ENCODE measurements at places on chromosomes 5 and 9.

DNA sequence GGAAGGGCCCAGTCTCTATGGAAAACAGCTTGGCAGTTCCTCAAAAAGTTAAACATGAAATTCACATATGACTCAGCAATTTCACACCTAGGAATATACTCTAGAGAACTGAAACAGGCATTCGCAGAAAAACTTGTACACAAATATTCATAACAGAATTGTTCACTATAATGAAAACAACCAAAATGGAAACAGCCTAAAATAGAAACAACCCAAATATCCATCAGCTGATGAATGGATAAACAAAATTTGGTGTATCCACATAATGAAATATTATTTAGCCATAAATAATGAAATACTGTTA lies 4.8 kb upstream of the GPR150 start:
- no peak for DNase-seq

DNA sequence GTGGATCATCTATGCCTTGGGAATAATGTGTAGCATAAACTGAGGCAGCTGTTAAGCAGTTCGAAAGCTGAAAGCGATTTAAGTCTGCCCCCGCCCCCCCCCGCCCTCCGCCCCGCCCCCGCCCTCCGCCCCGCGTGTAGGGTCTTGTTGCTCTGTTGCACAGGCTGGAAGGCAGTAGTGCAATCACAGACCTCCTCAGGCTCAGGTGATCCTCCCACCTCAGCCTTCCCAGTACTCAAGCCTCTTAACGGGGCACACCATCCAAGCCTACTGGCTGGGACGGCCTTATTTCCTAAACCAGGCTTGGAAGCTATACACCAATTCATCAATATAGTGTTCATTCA lies 945 bp downstream of the ANKDD1B start:
- DNase-seq: no peak

GRCh38 chr5:154345255-154345952 lies 100.4 kb upstream of the SAP30L start:
- no peak for DNase-seq

GRCh38 chr9:136955943-136956335 lies 3.9 kb downstream of the LCN12 start:
- no peak for DNase-seq

DNA sequence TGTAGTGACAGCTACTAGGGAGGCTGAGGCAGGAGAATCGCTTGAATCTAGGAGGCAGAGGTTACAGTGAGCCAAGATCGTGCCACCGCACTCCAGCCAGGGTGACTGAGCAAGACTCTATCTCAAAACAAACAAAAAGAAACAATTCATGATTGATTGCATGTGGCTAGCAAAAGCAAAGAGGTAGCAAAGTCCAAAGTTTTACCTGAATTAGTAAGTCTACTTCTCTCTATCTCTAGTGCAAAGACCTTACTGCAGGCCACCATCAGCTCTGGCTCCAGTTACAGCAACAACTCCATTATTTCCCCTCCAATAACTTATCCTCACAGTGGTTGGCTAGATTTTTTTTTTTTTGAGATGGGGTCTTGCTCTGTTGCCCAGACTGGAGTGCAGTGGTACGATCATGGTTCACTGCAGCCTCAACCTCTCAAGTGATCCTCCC lies 6.2 kb upstream of the SAR1B start:
- DNase-seq: no peak

- DNase-seq: no peak
These were observed 1.6 kb upstream of the ASPN start for GRCh38 chr9:92483627-92484545.

DNA sequence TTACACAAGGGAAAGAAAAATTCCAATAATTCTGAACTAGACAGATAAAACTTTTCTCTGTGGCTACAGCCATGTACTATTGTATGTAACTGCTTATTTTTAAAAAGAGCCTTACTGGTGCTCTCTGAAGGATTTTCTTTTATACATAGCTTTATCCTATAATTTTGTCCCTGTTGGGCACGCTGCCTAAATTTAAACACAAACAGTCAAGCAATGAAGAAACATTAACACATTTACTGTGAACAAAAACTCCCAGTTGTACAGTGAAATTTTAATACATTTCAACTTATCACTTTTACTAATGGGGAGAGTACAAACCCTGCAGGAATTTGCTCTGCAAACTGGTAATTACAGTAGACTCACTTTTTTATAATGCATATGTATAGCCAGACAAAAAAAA lies 273.3 kb downstream of the BNC2 start:
- DNase-seq: no peak

GRCh38 chr9:71795097-71795813 lies 26.9 kb upstream of the CEMIP2 start:
- DNase-seq: no peak

- no peak for DNase-seq
These were observed 184.6 kb upstream of the MAP1B start for GRCh38 chr5:71922584-71923106.

- DNase-seq: no peak
These were observed 11.4 kb upstream of the ZDHHC12 start for GRCh38 chr9:128735373-128735772.

- no peak for DNase-seq
These were observed 45.5 kb downstream of the RFX3 start for GRCh38 chr9:3480353-3480655.

DNA sequence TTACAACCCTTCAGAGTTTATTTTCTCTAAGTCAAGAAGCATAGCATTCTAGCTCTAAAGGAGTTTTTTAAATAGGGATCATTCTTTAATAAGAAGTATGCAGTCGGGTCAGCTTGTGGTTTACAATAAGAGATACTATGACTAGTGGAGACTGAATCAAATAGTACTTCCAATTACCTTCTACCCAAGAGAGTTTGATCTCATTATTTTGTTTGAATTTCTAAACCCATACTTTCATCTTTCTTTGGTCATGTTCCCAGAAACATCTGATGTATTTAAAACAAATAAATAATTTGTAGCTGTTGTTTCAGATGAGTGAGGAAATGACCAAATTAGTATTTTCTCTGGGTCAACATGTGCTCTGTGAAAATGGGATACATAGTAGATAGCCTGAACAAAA lies 160.2 kb upstream of the CDH6 start:
- no peak for DNase-seq

- DNase-seq: no peak
These were observed 6.4 kb downstream of the PRKAA1 start for GRCh38 chr5:40791715-40792139.

- DNase-seq: no peak
These were observed 41.5 kb downstream of the DCP2 start for GRCh38 chr5:113017881-113018635.

- no peak for DNase-seq
These were observed 52.1 kb downstream of the EPB41L4A start for GRCh38 chr5:112366987-112367386.

DNA sequence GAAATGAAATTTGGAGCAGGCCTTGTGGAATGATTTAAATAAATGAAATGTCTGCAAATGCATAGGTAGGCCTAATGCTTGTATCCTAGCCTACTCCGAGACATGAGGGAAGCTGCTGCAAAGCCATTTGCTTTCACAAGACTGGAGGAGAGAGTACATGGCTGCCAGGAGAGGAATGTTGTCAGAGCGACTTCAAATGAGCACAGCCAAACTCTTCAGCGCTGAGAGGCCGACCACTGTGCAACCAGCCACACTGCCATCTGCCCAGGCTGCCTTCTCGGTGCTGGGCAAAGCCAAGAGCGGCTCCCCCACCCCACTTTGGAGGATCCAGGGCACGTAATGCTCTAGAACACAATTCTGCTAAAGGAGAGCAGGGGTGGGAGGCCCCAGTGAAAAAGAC lies 122.6 kb downstream of the RASEF start:
- no peak for DNase-seq

DNA sequence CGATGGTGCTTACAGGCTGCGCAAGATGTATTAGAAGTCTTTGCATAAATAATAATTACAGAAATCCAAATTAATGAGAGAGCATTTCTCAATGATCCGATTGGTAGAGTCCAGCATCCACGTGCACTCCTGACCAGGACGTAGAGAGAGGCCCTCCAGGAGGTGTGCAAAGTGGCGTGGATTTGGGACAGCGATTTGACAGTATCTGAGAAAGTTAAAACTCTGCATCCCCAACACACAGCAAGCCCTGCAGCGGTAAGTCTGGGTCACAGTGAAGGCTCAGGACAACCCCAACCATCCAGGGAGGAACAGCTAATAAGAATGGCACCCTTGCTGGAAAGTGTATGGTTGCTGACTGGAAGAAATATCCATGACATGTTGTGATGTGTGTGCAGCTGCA lies 180.2 kb downstream of the AUH start:
- DNase-seq: no peak

- peak; percentile 48 for DNase-seq
These were observed 4.6 kb downstream of the DCANP1 start for GRCh38 chr5:135442431-135443160.
